ENCODE measurements at places on chromosomes 3 and 15.

GRCh38 chr3:28103861-28104260, 137.6 kb upstream of the CMC1 start:
- no peak for DNase-seq

GRCh38 chr3:63096248-63097058, 181.7 kb upstream of the SYNPR start:
- no peak for DNase-seq

DNA sequence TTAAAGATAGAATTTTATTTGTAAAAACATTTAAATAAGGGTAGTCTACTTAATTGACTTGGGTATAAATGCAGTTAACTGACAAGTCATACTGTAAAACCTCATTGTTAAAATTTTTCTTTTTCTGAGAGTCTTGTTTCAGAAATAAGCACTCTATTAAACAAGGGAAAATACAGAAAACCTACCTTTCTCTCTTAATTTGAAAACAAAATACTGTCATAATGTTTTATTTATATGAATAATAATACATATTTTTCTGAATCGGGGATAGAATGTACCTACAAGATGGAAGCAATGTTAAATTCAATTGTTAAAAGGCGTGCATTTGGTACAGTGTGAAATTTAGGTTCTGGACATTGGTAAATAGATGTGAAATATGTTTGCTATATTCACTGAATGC, 17.8 kb downstream of the ZIC1 start:
- DNase-seq, result no peak

GRCh38 chr3:100581650-100582049, 27.8 kb upstream of the ADGRG7 start:
- DNase-seq, result no peak

- DNase-seq, result no peak
Observed at GRCh38 chr3:188052169-188053035, 101.6 kb upstream of the LPP start.

- DNase-seq, result no peak
Observed at GRCh38 chr3:4830586-4830914, 148.7 kb upstream of the BHLHE40 start.

DNA sequence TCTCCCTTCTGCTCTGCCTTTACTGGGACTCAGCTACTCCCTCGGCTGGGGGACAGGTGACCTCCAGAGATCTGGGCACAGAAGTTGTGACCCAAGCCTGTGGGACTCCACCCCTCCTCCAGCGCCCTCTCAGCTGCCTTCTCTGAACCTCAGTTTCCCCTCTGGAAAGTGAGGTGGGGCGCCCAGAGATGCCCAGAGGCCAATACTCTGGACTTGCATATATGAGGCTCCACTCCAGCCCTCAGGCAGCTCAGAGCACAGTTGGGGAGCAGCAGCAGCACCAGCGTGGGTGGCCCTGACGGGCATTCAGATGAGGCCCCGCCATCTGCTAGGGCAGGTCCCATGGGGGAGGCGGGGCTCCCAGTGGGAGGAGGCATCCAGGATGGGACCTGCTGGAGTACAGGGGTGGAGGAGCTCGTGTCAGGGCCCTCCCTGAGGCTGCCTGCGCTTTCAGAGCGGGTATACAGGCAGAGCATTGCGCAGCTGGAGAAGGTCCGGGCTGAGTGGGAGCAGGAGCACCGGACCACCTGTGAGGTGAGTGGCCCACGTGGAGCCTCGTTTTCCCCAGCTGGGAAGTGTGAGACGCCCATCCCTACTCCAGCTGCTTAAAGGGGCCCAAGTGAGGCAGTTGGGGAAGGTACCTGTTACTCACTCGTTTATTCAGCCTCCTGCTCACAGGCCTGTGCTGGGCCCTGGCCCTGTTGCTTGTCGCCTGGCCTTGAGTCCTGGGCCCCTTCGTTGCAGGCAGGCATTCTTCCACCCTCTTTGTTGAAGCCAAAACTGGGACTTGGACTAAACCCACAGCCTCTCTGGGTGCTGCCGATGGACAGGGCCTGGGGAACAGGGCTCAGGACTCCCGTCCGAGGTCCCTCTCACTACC, 35.4 kb downstream of the PSTPIP1 start:
- no peak for DNase-seq

DNA sequence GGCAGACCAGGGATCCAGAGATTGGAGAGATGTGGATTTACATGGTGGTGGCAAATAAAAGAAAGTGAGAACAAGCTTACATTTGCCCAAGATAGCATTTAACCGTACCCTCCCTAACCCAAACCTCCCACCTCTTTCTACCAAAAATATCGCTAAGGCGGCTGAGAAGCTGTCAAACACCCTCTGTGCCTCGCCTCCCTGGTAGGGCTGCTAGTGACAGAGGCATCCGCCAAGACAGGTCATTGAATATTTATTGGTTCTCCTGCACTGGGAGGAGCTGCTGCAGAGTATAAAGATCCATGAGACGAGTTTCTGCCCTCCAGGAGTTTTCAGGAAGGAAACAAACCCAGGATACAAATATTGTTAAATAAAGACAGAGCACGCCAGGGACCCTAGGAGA, 107.3 kb upstream of the TMC3 start:
- no peak for DNase-seq

GRCh38 chr15:33903661-33904060, 64.6 kb upstream of the CHRM5 start:
- DNase-seq, result no peak

- DNase-seq, result no peak
Observed at GRCh38 chr3:183498634-183499033, 56.9 kb downstream of the KLHL6 start.

DNA sequence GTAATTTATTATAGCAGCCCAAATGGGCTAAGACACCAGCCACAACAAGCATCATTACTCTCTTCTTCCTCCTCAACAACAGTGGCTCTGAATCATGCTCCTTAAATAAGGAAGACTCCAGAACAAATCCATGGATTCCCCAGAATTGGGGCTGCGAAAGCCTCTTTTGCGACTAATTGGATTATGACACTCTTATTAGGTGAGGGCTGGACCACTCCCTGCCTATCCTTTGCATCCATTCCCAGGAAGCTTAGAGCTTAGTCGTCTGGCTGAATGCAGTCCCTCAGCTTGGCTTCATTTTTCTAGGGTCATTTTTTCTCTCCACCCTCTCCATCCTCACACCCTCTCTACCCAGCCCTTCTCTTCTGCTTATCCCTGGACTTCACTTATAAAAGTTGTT, 227.7 kb downstream of the ZNF621 start:
- DNase-seq, result no peak

DNA sequence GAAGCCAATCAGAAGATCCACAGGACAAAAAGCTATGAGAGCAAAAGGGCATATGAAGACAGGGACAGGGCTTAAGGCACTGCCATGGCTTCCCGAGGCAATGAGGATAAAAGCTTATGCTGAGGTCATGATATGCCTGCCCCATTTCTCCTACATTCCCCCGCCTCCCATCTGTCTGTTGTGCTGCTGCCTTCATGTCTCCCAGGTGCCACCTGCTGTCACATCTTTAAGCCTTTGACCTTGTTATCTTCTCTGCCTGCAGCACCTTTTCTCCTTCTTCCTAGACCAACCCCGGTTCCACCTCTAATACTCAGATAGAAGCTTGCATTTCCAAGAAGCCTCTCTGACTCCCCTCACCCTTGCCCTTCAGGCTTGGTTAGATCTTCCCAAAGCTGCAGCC, 213.8 kb downstream of the ARRDC4 start:
- DNase-seq, result no peak

GRCh38 chr3:128369121-128369703, 97.5 kb downstream of the DNAJB8 start:
- DNase-seq, result no peak

- DNase-seq, result no peak
Observed at GRCh38 chr3:129375099-129375498, 53.3 kb downstream of the EFCAB12 start.

DNA sequence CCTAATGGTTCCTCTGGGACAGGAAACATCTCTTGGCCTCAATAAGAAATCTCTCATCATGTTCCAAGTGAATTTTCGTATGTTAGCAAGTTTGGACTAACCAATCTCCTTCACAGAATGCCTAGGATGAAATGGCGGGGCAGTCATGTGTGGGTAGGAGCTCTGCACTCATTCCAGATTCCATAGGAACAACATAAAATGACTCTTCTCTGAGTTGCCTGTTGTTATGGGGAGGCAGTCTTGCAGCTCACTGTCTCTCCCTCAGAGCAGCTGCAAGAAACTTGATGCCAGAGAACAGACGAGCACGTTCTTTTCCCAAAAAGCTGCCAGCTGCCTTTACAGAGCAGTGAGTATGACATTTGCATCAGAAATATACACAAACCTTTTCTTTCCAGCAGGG, 34.1 kb downstream of the SPATA12 start:
- no peak for DNase-seq

GRCh38 chr3:34277110-34277509, 478.7 kb downstream of the PDCD6IP start:
- no peak for DNase-seq

DNA sequence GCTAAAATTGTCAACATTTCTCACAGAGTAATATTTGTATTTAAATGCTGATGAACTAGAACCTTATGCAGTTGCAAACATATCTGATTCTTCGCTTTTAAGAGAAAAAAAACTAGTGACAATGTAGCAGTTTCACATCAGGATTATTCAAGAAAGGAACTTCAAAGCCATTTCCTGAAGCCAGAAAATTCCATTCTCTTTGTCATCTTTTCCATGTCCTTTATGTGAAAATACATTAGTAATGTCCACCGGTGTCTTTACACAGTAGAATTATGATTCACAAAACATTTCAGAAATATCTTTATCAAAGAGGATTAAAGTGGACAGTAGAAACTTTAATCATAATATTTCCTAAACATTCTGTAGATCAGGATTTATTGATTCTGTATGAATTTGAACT, 12.7 kb upstream of the LXN start:
- DNase-seq, result no peak

GRCh38 chr3:23071296-23071695, 131.8 kb upstream of the UBE2E2 start:
- DNase-seq, result no peak

DNA sequence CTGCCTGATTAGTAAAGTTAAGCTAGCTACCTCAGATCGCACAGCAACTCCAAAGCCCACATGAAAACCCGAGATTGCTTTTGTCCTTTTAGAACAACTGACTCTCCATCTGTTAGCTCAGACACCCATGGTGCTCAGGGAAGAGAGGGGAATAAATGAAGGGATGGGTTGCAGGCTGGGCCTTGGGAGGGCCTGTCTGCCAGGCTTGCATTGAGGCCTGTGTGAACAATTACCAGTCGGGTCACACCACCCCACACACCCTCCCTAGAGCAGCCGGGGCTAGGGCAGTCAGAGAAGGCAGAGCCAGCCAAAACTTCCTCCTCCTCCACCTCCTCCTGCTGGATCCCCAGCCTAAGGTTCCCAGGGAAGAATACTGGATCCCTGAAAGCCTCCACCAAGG, 8.8 kb upstream of the PRKAR2A start:
- DNase-seq, result no peak

DNA sequence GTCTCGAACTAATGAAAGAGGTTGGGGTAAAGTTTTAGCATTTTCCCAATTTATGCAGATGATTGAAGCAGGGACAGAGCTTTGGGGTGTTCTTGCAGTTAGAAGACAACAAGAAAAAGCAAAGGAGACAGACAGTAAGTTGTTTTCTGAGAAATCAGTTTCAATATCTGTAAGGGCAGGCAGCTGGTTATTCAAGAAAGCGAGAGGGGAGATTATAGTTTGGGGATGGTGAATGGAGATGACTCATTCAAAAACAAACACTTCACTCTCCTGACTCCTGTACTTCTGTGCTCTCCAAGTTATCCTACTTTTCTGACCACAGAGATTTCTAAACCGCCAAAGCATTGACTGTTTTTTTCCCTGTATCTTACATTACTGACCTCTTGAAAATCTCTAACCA, 352.0 kb downstream of the GAP43 start:
- DNase-seq, result no peak

GRCh38 chr3:8538913-8539312, 37.3 kb downstream of the LMCD1 start:
- DNase-seq, result no peak

- DNase-seq, result no peak
Observed at GRCh38 chr15:98610991-98611390, 37.3 kb upstream of the IGF1R start.

DNA sequence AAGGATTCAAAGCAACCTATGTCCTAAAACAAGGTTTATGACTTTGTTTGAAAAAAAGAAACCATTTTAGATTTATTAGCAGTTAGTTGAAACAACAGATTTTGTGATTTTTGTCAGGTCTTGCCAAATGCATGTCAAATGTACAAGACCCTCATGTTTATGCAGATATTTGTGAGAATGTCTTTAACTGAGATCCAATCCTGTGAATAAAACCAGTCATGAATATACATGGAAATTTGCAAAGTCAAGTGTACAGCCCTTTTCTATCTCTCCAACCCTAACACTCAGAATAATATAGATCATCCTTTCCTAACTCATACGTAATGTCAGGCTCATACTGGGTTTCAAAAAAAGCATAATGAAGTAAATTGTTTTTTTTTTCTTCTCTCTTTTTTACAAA, 76.4 kb downstream of the DUT start:
- DNase-seq, result no peak

DNA sequence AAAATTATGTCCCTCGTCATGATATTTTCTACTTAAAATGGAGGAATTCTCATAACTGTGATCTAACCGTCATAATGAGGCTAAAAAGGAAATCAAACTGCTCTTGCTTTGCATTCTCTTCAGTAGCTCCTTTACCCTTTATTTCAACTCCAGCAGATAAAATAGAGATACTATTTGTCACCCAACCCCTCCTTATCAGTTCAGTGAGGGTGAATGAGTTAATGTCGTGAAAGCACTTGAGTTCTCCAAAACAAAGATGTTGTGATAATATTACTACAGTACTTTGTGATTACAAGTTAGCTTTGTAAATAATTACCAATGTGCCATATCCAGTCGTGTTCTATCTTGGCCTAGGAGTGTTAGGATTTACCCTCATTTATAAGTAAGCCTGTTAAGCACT, 63.4 kb upstream of the ANKRD28 start:
- DNase-seq, result no peak

DNA sequence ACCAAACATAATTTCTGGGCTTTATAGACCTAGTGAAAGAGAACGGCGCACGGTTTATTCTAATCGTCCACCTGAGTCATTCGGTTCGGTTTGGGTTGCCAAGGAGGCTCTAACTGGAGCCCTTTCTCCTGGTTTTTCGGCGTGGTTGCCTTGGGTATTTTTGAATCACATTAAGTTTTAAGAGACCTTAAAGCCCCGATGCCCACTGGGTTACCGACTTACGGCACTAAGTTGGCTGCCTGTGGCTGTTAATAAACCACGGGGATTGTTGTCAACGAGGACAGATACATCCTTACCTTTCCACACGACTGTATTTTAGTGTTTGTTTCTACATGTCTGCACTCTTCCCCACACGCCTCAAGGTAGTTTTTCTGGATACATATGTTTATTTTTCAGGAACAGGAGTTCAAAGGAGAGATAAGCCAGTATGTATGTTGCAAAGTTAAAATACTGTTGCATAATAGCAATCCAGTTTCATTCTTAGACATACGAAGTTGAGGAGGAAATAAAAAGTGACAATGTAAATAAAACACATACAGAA, 1.2 kb upstream of the ANP32A start:
- DNase-seq, result no peak
